ENCODE measurements at places on chromosomes 12 and 14.

GRCh38 chr14:93752980-93753561 lies 35.2 kb downstream of the PRIMA1 start:
- DNase-seq = no peak

- DNase-seq = no peak
These were observed 371.7 kb downstream of the DPF3 start for GRCh38 chr14:72521968-72522741.

DNA sequence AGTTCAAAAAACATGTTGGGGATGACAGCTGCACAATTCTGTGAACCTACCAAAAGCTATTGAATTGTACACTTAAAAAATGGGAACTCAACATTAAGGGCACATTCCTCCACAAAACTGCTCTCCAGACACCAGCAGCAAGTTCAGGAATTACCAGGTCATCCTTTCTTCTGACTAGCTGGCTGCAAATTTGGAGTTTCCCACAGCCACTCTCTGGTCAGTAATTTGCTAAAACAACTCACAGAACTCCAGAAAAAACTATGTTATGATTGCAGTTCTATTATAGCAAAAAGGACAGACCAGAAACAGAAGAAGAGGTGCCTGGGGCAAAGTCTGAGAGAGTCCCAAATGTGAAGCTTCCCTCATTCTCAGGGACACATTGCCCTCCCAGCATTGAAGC lies 20.1 kb upstream of the PLEKHD1 start:
- DNase-seq = no peak

- no peak for DNase-seq
These were observed 54.2 kb downstream of the RPAP3 start for GRCh38 chr12:47651368-47652254.

All from esophagus squamous epithelium (tissue), 5 donors.